Stimulated activated CD4-positive, alpha-beta T cell treated with anti-CD3 and anti-CD28 coated beads, TNF-alpha, amount 100 ng/mL, for 1 hour (primary cell): ENCODE measurements at places on chromosomes 12 and 14.

DNA sequence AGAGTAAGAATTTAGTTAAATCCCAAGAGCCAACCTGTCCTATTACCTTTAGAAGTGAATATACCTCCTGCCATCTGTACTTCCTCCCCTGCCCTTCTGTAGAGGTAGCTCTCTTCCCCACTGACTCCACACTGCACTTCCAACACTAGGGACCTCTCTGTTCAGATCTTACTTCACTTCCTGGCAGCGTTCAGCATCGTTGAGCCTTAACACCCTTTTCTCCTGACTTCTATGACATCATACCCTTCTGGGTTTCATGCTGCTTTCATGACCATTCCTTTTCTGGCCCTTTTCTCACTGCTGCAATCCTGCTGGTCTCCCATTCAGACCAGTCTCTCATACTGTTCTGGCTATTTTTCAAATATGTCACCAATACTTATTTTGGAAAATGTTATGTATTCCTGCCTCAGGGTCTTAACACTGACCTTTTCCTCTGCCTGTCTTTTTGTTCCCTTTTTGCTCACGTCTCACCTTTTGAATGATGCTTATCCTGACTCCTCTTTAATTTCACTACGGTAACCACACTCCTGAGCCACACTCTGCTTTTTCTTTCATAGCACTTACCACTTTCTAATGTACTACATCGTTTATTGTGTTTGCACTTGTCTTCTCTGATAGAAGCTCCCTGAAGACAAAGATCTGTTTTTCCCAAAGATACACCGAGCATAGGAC lies 67.6 kb downstream of the PLEKHA5 start:
- no peak for DNase-seq

DNA sequence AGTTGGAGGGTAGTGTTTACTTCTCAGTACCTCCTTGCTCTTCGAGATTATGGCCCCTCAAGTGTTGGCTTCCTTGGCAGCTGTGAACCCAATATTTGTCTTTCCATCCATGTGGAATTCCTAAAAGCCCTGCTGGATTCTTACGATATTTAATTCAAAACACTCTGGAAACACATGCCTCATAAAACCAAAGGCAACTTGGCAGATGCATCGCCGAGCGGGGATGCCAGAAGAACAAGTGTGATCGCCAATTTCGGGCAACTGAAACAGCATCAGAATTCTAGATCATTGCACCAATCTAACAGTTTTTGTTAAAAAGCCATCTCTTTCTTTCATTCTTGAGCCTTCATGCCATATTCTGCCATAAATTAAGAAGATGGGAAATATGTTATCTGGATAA lies 934.4 kb downstream of the AACS start:
- no peak for DNase-seq

DNA sequence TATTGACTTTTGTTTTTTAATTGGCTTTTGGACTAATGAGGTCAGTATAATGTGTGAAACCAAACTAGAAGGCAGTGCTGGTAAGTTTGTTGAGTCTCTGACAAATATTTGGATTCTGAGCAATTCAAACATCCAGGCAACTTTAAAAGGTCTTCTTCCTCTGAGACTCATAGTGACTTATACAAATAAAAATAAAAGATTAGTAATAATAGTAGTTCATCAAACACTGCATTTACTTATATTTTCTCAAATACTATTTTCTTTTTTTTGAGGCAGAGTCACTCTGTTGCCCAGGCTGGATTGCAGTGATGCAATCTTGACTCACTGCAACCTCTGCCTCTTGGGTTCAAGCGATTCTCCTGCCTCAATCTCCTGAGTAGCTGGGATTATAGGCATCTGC lies 337.9 kb downstream of the DAD1 start:
- no peak for DNase-seq

DNA sequence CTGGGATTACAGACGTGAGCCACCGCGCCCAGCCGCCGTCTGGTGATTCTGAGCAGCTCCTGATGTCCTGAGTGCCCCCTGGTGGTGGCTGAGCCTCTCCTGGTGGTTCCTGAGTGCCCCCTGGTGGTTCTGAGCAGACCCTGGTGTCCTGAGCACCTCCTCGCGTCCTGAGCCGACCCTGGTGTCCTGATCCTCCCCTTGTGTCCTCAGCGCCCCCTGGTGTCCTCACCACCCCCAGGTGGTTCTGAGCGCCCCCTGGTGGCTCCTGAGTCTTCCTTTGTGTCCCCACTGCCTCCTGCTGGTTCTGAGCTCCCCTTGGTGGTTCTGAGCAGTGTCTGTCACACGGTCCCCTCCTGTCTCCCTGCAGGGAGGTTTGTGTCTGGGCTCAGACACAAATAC lies 1304.9 kb downstream of the TMEM121 start:
- no peak for DNase-seq

DNA sequence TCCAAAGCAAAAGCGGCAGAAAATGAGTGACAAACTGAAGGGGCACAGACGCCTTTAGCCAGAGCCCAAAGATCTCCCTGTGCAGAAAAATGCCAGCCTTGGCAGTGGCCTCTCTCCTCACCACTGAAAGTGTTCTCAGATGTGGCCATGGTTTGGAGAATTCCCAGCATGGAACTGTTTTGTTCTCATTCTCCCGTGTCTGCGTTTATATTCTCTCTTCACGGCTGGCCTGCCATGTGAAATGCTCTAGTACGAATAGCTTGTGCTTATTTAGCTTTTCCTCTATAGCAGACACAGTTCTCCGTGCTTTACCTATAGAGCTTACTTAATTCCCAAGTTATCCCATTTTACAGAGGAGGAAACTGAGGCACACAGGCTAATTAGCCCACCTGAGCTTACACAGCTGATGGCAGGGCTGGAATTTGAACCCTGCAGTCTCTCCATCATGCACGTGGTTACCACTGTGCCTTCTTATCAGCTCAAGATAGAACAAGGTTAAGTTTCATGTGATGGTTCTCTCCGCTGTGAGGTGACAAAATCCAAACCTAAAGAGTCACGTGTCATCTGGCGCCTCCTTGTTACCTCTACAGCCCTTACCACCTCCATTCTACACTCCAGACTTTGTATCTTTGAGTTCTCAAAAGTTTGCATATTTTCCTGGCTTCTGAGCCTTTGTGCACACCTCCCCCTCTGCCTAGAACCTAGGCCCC lies 141.6 kb downstream of the GCH1 start:
- no peak for DNase-seq

GRCh38 chr12:42606471-42606870 lies 16.9 kb upstream of the PRICKLE1 start:
- no peak for DNase-seq

- DNase-seq = no peak
These were observed 18.3 kb upstream of the SLC35F4 start for GRCh38 chr14:57884175-57884574.

DNA sequence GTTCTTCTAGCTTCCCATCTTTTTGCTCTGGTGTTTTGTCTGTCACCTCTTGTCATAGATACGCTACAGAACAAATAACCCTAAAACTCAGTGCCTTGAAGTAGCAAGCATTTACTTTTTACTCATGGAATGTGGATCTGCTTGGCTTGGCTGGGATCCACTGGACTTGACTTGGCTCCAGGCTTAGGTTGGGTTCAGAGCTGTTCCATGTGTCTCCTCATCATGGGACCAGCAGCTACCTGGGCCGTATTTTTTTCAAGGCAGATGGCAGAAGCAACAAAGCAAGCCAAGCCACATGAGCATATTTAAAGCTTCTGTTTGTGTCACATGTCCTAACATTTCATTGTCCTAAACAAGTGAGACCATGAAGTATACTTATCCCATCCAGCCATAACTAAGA lies 48.7 kb upstream of the ATF1 start:
- DNase-seq = no peak

GRCh38 chr14:77067632-77068516 lies 30.2 kb upstream of the CIPC start:
- DNase-seq = peak; percentile 43

- DNase-seq = no peak
These were observed 4.1 kb downstream of the TSHR start for GRCh38 chr14:80959496-80959895.
